ENCODE measurements at places on chromosomes 4 and X.

DNA sequence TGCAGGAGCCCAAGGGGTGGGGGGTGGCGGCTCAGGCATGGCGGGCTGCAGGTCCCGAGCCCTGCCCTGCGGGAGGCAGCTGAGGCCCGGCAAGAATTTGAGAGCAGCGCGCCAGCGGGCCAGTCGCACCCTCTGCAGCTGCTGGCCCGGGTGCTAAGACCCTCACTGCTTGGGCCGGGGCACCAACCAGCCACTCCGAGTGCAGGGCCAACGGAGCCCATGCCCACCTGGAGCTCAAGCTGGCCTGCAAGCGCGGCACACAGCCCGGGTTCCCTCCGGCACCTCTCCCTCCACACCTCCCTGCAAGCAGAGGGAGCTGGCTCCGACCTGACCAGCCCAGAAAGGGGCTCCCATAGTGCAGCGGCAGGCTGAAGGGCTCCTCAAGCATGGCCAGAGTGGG is 758.2 kb upstream of the INTU start:
- no peak for DNase-seq
- H3K4me1 ChIP-seq = no peaks in the 10 kb centered on the region
- no peak overlapping the region for H3K4me3 ChIP-seq
- H3K27me3 ChIP-seq = no peaks in the 10 kb centered on the region
- no peaks in the 10 kb centered on the region for H3K36me3 ChIP-seq
- no peak overlapping the region for H3K27ac ChIP-seq

DNA sequence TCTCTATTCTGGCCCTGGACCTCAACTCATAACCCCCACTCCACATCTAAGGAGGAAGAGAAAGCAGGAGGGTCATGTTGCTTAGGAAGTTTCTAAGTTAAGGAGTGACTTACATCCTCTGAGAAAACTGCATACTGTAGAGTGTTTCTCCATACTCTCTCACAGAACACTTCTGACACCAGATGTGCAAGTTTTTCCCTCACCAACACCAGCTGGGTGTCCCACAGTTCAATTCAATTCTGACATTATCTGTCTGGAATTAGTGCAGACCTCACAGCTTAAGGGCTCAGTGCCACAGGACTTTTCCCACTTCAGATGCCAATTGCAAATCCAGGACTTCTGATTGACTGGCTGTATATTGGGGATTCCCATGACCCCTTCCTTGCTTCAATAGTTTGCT is 89.0 kb upstream of the SFRP2 start:
- no peaks in the 10 kb centered on the region for H3K27me3 ChIP-seq
- no peaks in the 10 kb centered on the region for H3K4me1 ChIP-seq
- DNase-seq = no peak
- H3K27ac ChIP-seq = no peak overlapping the region
- H3K36me3 ChIP-seq = no peaks in the 10 kb centered on the region

- H3K4me3 ChIP-seq = no peak overlapping the region
- H3K36me3 ChIP-seq = no peaks in the 10 kb centered on the region
- H3K27ac ChIP-seq = no peak overlapping the region
- DNase-seq = no peak
Measured at GRCh38 chr4:40157436-40157835, 39.4 kb upstream of the RHOH start.

GRCh38 chrX:57821703-57822387 is 88.4 kb downstream of the ZXDA start:
- H3K27me3 ChIP-seq = no peaks in the 10 kb centered on the region
- H3K4me3 ChIP-seq = no peak overlapping the region
- H3K4me1 ChIP-seq = no peaks in the 10 kb centered on the region
- peak; percentile 1 for DNase-seq
- H3K27ac ChIP-seq = no peak overlapping the region
- no peaks in the 10 kb centered on the region for H3K36me3 ChIP-seq

GRCh38 chr4:17561195-17561909 is 15.6 kb upstream of the LAP3 start:
- no peak for DNase-seq
- H3K27ac ChIP-seq = no peak overlapping the region
- no peaks in the 10 kb centered on the region for H3K36me3 ChIP-seq

GRCh38 chr4:88600176-88600838 is 8.0 kb downstream of the HERC3 start:
- DNase-seq = no peak
- no peaks in the 10 kb centered on the region for H3K36me3 ChIP-seq
- no peak overlapping the region for H3K4me3 ChIP-seq
- peaks cover 2% of the 10 kb centered on the region for H3K4me1 ChIP-seq
- H3K27ac ChIP-seq = no peak overlapping the region

All from iPS DF 6.9 (cell line).